ENCODE measurements at places on chromosomes 4 and X.

- no peak overlapping the region for H3K27ac ChIP-seq
- no peaks in the 10 kb centered on the region for H3K4me1 ChIP-seq
- H3K27me3 ChIP-seq: no peaks in the 10 kb centered on the region
- H3K4me3 ChIP-seq: no peak overlapping the region
- DNase-seq: peak; percentile 37
These were observed 93.6 kb upstream of the MYOZ2 start for GRCh38 chr4:119041951-119042560.

DNA sequence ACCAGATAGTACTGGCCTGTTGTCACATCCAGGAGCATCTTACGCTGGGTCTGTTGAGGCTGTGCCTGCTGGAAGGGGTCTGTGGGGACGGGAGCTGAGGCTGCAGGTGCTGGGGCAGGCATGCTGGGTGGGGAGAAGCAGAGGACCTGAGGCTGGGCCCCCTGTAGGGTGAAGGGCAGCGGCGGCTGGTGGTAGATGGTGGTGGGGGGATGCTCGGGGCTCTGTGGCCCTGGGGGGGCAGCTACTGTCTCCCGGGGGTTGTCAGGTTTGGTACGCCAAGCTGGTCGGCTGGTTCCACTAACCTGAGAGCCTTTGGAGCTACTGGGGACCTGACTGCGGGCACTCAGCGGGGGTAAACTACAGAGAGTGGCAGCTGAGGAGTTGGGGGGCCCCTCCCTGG lies 7.8 kb downstream of the C4orf54 start:
- no peaks in the 10 kb centered on the region for H3K4me1 ChIP-seq
- no peaks in the 10 kb centered on the region for H3K27me3 ChIP-seq
- no peaks in the 10 kb centered on the region for H3K36me3 ChIP-seq
- H3K27ac ChIP-seq: no peak overlapping the region

GRCh38 chrX:16120431-16120830 lies 2.9 kb upstream of the GRPR start:
- no peak for DNase-seq
- H3K27me3 ChIP-seq: no peaks in the 10 kb centered on the region
- no peaks in the 10 kb centered on the region for H3K4me1 ChIP-seq
- H3K27ac ChIP-seq: no peak overlapping the region

GRCh38 chr4:67770422-67770821 lies 16.2 kb upstream of the GNRHR start:
- no peak overlapping the region for H3K27ac ChIP-seq
- no peaks in the 10 kb centered on the region for H3K27me3 ChIP-seq
- DNase-seq: no peak
- H3K36me3 ChIP-seq: no peaks in the 10 kb centered on the region
- H3K4me1 ChIP-seq: no peaks in the 10 kb centered on the region

DNA sequence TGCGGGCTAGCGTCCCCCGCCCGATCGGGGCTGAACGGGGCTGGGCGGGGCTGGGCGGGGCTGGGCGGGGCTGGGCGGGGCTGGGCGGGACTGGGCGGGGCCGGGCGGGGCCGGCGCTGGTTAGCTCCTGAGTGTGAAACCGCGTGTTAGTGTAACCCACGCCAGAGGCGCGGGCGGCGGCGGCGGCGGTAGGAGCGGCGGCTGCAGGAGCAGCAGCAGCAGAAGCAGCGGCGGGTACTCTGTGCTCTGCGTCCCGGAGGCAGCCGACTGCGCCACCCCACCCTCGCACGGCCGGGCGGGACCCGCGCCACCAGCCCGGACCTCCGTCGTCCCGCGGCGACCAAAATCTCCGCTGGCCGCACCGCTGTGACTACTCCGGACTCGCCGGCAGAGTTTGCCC lies 128.1 kb downstream of the LAS1L start:
- peaks cover 18% of the 10 kb centered on the region for H3K27me3 ChIP-seq
- H3K4me3 ChIP-seq: no peak overlapping the region
- no peaks in the 10 kb centered on the region for H3K4me1 ChIP-seq
- no peak overlapping the region for H3K27ac ChIP-seq
- H3K36me3 ChIP-seq: no peaks in the 10 kb centered on the region

DNA sequence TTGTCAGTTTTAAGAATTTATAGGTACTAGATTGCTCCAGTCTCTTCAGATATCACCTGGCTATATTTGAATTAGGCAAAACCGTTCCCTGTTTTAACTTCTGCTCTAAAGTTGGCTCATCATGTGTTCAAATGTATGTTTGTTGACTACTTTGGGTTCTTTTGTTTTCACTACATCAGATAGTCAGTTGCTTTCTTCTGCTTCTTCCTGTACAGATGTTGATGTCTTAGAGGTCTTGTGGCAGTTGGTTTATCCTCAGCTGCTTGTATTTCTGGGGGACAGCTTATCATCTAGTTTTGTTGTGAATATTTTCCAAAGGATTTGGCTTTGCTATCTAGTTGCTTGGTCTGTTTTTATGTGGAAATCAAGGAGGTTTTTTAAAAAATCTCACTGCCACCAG lies 28.0 kb downstream of the TBC1D19 start:
- peaks cover 4% of the 10 kb centered on the region for H3K36me3 ChIP-seq
- H3K27ac ChIP-seq: no peak overlapping the region
- H3K27me3 ChIP-seq: no peaks in the 10 kb centered on the region
- no peaks in the 10 kb centered on the region for H3K4me1 ChIP-seq
- no peak for DNase-seq
- H3K4me3 ChIP-seq: no peak overlapping the region

- no peak overlapping the region for H3K4me3 ChIP-seq
- no peaks in the 10 kb centered on the region for H3K27me3 ChIP-seq
These were observed 576.5 kb upstream of the CPXCR1 start for GRCh38 chrX:88170553-88170952.

DNA sequence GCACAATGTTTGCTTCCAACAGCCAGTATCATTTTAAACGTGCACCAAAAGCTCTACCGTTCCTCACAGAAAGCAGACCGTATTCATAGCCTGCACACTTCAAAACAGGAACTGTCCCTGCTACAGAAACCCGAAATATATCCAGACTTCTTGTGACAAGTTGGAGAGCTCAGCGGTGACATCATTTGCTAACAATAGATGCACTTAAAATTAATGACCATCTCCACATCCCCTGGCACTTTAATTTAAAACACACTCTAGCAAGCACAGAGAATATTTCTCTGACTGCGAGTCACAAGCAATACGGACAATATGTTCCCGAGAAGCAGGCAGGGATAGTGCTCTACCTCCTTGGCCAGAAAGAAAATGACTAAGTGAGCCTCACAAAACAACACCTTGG lies 2.5 kb downstream of the NYX start:
- DNase-seq: no peak
- H3K4me3 ChIP-seq: no peak overlapping the region
- no peaks in the 10 kb centered on the region for H3K36me3 ChIP-seq
- no peaks in the 10 kb centered on the region for H3K27me3 ChIP-seq
- H3K27ac ChIP-seq: no peak overlapping the region
- H3K4me1 ChIP-seq: no peaks in the 10 kb centered on the region

DNA sequence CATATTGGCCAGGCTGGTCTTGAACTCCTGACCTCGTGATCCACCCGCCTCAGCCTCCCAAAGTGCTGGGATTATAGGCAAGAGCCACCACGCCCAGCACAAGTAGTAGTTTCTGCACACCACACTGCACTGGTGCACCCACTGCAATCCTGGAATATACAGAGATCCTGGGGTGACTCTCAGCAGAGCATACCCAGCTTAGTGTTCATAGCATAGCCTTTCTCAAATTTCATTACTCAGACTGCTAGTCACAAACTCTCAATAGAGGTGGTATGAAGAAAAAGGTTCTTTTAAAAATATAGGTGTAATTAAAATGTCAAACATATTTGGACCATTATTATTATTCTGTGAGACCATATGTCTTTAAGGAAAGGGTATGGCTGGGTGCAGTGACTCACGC lies 6.2 kb upstream of the ARHGAP10 start:
- no peaks in the 10 kb centered on the region for H3K36me3 ChIP-seq
- no peak for DNase-seq
- no peaks in the 10 kb centered on the region for H3K27me3 ChIP-seq

GRCh38 chrX:155767051-155767875 lies 113.9 kb upstream of the VAMP7 start:
- H3K27me3 ChIP-seq: no peaks in the 10 kb centered on the region
- H3K4me3 ChIP-seq: peak overlapping the region; percentile 48
- DNase-seq: no peak
- peaks cover 3% of the 10 kb centered on the region for H3K4me1 ChIP-seq

GRCh38 chrX:38055170-38055847 lies 49.0 kb downstream of the SYTL5 start:
- H3K36me3 ChIP-seq: no peaks in the 10 kb centered on the region
- no peaks in the 10 kb centered on the region for H3K27me3 ChIP-seq
- no peak overlapping the region for H3K27ac ChIP-seq
- no peak for DNase-seq
- H3K4me1 ChIP-seq: no peaks in the 10 kb centered on the region

DNA sequence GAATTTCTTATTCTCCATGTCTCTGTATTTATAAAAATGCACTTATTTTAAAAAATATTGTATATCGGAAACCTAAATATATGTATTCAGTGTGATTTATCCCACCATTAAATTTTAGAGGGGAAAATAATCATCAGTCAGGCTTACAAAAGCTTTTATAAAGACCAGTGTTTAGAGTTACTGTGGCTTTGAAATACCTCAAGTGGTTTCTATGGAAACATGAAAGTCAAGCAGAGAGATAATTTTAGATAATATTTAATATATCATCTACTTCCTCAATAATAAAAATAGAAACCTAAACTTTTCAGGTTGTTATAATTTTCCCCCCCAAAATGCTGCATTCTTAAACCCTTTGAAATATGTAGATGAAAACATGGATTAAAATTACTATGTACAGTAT lies 332.9 kb upstream of the PITX2 start:
- H3K36me3 ChIP-seq: no peaks in the 10 kb centered on the region
- no peak for DNase-seq
- no peak overlapping the region for H3K27ac ChIP-seq
- H3K4me1 ChIP-seq: no peaks in the 10 kb centered on the region
- H3K27me3 ChIP-seq: no peaks in the 10 kb centered on the region

GRCh38 chr4:125393825-125394224 lies 79.1 kb downstream of the FAT4 start:
- H3K4me1 ChIP-seq: no peaks in the 10 kb centered on the region
- DNase-seq: no peak
- H3K27me3 ChIP-seq: no peaks in the 10 kb centered on the region
- no peaks in the 10 kb centered on the region for H3K36me3 ChIP-seq
- H3K4me3 ChIP-seq: no peak overlapping the region

GRCh38 chrX:39907964-39908661 lies 189.6 kb downstream of the BCOR start:
- no peak overlapping the region for H3K27ac ChIP-seq
- H3K27me3 ChIP-seq: no peaks in the 10 kb centered on the region
- no peak for DNase-seq
- H3K36me3 ChIP-seq: no peaks in the 10 kb centered on the region
- H3K4me3 ChIP-seq: no peak overlapping the region
- peaks cover 4% of the 10 kb centered on the region for H3K4me1 ChIP-seq

- H3K27ac ChIP-seq: no peak overlapping the region
- no peaks in the 10 kb centered on the region for H3K27me3 ChIP-seq
- H3K4me3 ChIP-seq: no peak overlapping the region
- DNase-seq: no peak
- no peaks in the 10 kb centered on the region for H3K36me3 ChIP-seq
These were observed 281.3 kb upstream of the FTHL17 start for GRCh38 chrX:31353095-31353494.

GRCh38 chr4:83334425-83335241 lies at the start of gene HPSE:
Gene HPSE, minus strand, starts transcription at chr4:83334848. Its CDS starts 66 bp downstream, at chr4:83334782.
- H3K27ac ChIP-seq: peak within 1 kb of the TSS; percentile 19
- H3K27me3 ChIP-seq: no peaks in the 10 kb centered on the region

DNA sequence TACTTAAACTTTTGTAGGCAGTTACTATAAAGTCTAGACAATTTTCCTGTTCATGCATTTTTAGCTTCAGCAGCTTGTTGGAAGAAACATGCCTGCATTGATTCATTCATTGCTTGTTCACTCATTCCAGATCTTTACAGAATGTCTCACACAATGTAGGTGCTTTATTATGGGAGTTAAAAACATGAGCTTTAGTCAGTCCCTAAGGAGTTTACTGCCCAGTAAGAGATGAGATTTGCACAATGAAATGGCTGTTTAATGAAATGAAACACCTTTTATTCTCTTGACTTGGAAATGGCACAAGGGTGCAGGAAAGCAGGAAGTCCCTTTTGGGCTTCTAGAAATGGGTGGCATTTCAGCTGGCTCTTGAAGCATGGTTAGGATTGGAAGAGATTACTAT lies 2.9 kb downstream of the NOCT start:
- DNase-seq: no peak
- no peak overlapping the region for H3K27ac ChIP-seq
- H3K27me3 ChIP-seq: no peaks in the 10 kb centered on the region
- peaks cover 20% of the 10 kb centered on the region for H3K4me1 ChIP-seq

DNA sequence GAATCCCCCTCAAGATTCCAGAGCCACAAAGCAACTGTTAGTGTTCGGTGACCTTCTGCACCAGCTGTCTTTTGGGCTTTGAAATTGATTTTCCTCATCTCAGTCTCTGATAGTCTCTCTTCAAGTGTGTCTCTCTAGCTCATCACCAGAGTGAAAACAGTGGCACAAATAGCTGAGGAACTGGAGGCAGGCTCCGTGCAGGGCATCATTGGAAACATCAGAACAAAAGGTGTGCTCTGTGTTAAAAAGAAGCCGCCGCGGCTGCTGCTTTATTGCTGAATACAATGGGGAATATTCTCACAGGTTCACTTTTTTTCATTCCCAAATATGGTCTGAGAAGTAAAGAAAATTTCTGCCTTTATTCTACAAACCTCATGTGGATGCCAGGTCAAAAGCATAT lies 297.5 kb downstream of the DCTD start:
- no peak overlapping the region for H3K4me3 ChIP-seq
- H3K36me3 ChIP-seq: no peaks in the 10 kb centered on the region
- no peak for DNase-seq
- H3K4me1 ChIP-seq: no peaks in the 10 kb centered on the region
- H3K27ac ChIP-seq: no peak overlapping the region

DNA sequence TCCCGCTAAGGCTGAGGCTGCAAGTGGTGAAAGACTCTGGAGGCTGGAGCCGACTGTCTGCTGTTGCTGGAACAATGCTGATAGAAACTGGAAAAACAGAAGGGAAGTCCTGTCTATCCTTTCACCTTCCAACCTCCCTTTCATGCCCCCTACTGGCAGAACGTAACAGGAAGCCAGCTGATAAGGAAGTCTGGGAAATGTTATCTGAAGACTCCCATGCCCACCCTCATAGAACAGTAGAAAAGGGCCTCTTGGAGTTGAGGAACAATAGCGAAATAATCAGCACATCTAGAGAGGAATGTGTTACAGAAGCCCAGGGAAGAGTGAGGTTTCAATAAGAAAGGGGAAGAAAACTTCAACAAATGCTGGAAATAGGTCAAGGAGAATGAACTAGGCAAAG lies 117.1 kb upstream of the DKK2 start:
- H3K4me3 ChIP-seq: no peak overlapping the region
- H3K36me3 ChIP-seq: no peaks in the 10 kb centered on the region
- H3K27me3 ChIP-seq: no peaks in the 10 kb centered on the region
- no peaks in the 10 kb centered on the region for H3K4me1 ChIP-seq
- no peak for DNase-seq

GRCh38 chr4:40200875-40201801 lies 4.3 kb downstream of the RHOH start:
- no peaks in the 10 kb centered on the region for H3K27me3 ChIP-seq
- H3K4me1 ChIP-seq: peaks cover 27% of the 10 kb centered on the region
- peak overlapping the region; percentile 93 for H3K27ac ChIP-seq
- peak overlapping the region; percentile 74 for H3K4me3 ChIP-seq
- peaks cover 14% of the 10 kb centered on the region for H3K36me3 ChIP-seq
